ENCODE measurements at places on chromosomes 1 and 21. TPM values are rescaled to one million over a fixed set of nuclear protein-coding genes. Genes with fewer than 3 reads are reported as not detected.

The ESPN gene
- 1.7 TPM for total RNA-seq

The IL22RA1 gene
- not detected for total RNA-seq

The TEX38 gene
- total RNA-seq, result not detected

The VSIG8 gene
- not detected for total RNA-seq

Measured in activated naive CD8-positive, alpha-beta T cell treated with anti-CD3 and anti-CD28 coated beads, Interleukin-2, amount 10 ng/mL, durations not matched to agents 7 days and 5 days (primary cell).